Spinal cord (tissue), 10 donors: ENCODE measurements at places on chromosomes 3 and 15. TPM values are rescaled to one million over a fixed set of nuclear protein-coding genes. Genes with fewer than 3 reads are reported as not detected.

The ADAMTS7 gene
- polyA plus RNA-seq, result 13.5 TPM

The VEPH1 gene
- 11.5 TPM for polyA plus RNA-seq

The TERC gene
- polyA plus RNA-seq, result 1.1 TPM

The AP4E1 gene
- 6.8 TPM for polyA plus RNA-seq

The CELSR3 gene
- 26.1 TPM for polyA plus RNA-seq
